ENCODE measurements at places on chromosomes 5 and 9. TPM values are rescaled to one million over a fixed set of nuclear protein-coding genes. Genes with fewer than 3 reads are reported as not detected.
A peak's percentile ranks its signal among the peaks of the same experiment; 100 is the strongest.

- no peak for DNase-seq
Measured at GRCh38 chr9:6984941-6985578, 227.3 kb downstream of the KDM4C start.

DNA sequence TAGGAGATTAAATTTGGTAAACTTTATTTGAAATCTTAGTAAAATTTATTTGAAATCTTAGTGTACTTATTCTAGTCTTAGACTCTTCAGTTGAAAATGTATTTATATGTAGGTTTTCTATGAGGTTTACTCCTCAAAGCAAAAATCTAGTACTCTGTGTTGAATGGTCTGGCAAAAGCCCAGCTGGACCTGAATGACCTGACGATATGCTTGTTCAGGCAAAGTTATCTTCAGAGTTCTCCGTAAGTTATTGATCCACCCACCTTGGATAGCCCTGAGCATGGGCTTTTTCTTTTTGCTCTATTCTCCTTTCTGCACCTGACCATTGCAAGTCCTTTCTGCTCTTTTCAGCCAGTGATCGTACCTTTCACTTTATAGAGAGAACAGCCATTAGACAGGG lies 158.4 kb downstream of the MAN2A1 start:
- DNase-seq, result no peak

GRCh38 chr9:13847270-13847669 lies 466.7 kb downstream of the NFIB start:
- DNase-seq, result no peak

GRCh38 chr9:111633389-111633736 lies 2.2 kb downstream of the DNAJC25 start:
- no peak for DNase-seq

- no peak for DNase-seq
Measured at GRCh38 chr9:137499416-137499815, 40.3 kb upstream of the NSMF start.

GRCh38 chr5:127517110-127517479 lies 345 bp upstream of the PRRC1 start:
- DNase-seq, result no peak

GRCh38 chr5:179243333-179243732 lies 101.9 kb downstream of the ADAMTS2 start:
- DNase-seq, result no peak

- DNase-seq, result no peak
Measured at GRCh38 chr5:33657176-33657575, 216.4 kb downstream of the TARS1 start.

- no peak for DNase-seq
Measured at GRCh38 chr9:123394291-123395235, 38.6 kb downstream of the CRB2 start.

- no peak for DNase-seq
Measured at GRCh38 chr5:115594128-115595047, 7.9 kb downstream of the TICAM2 start.

DNA sequence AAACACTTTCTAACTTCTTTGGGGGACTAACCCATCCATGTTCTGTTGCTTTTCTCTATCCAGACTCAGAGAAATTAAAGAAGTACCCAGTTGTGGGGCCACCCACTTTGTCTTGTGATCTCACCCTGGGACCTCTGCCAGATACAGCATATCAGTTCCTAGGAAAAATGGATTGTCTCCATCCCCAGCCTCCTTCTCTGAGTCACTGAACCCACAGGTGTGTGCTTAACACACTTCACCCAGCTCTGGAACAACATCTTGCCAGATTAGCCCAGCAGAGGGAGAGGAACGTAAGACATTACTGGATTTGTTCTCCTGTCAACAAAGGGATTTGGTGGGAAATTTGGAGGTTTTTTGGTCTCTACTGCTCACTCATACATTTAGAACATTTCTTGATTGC lies 19.2 kb downstream of the FAM240B start:
- no peak for DNase-seq

GRCh38 chr5:34660444-34660843 lies 4.3 kb downstream of the RAI14 start:
- DNase-seq, result peak; percentile 72

DNA sequence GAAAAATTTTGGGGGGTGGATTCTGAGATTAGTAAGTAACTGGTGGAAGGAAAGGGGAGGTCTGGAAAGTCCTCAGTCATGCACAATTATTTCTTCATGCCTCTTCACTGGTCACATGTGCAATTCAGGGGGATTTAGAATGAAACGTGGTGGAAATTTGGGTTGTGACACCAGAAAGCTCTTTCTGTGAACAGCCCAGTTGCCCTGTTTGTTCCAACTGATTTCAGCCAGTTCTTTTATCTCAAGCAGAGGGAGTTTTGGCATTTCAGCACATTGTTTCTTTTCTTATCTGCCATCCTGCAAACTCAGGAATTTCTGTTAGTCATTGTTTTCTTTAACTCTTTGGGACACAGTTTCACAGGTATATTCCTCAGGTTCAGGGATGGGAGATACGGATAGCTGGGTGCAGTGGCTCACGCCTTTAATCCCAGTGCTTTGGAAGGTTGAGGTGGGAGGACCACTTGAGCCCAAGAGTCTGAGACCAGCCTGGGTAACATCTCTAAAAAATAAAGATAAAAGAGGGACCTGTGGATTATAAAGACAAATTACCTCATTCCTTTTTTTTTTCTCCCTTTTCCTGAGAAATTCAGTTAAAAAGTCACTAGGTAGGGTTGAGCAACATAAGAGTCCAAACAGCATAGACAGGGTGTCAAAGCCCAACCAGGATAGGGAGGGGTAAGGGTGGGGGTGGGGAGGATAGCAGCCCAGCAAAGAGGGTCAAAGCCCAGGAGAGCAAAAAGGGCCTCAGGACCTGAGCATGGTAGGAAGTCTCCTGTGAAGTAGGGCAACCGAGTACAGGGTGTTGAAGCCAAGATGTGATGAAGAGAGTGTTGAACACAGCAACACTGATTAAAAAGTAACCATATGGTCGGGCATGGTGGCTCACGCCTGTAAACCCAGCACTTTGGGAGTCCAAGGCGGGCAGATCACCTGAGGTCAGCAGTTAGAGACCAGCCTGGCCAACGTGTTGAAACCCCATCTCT lies 5.4 kb upstream of the B4GALT1 start:
- DNase-seq, result peak; percentile 84

- DNase-seq, result no peak
Measured at GRCh38 chr5:136689552-136689951, 324.2 kb upstream of the TRPC7 start.

GRCh38 chr9:124502711-124503702 lies 4.2 kb downstream of the NR5A1 start:
- DNase-seq, result no peak

DNA sequence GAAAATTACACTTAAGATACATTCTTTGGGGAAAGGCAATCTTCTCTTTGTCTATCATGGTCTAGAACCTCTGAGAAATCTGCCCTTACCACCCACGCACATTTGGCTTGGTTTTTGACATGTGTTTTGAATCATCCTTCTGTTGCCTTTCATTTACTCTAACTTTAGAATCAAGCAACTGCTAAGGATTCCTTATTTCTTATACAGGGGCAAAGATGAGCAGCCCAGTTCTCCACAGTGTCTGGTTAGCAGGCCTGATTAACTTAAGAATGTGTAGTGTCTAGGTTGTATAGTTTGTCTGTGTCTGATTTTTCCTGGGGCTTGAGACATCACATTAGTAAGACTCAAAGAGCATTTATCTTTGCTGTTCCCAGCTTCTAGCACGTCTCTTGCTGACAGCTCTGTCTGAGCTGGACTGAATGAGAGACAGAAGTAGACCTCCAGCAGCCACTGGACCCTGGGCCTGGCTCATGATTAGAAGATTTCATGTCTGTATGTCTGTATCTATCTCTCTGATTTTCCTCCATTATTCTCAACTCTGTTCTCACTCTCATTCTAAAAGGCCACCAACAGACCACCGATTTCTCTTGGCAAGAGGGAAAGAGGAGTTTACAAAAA lies 31.8 kb upstream of the PCA3 start:
- DNase-seq, result no peak

- DNase-seq, result no peak
Measured at GRCh38 chr5:4255441-4255840, 659.8 kb downstream of the IRX1 start.

DNA sequence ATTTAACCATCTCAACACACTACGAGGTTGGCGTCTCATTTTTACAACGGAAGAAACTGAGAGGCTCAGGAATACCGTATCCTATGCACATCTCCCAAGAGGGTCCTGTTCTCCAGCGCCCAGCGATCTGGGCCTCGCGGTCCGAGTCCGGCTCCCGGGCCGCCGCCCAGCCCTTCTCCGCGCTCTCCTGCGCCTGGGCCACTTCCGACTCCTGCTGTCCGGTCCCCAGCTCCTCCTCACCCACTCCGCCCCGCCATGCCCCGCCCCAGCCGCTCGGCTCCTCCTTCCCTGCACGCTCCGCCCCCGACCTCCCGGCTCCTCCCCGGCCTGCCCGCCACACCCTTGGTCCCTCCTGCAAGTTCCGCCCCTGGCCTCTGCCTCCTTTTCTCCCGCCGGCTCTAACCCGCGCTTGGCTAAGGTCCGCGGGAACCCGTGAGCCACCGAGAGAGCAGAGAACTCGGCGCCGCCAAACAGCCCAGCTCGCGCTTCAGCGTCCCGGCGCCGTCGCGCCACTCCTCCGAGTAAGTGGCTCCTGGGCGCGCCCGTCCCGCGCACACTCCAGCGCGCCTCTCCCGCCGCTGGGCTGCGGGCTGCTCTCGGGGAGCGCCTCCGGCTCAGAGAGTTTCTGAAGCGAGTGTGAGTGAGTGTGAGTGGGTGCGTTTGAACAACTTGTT lies 87.3 kb upstream of the TNFAIP8 start:
- DNase-seq, result peak; percentile 61

- no peak for DNase-seq
Measured at GRCh38 chr5:126808521-126808988, 31.6 kb downstream of the LMNB1 start.

GRCh38 chr5:34847056-34847455 lies 8.1 kb downstream of the TTC23L start:
- DNase-seq, result no peak

GRCh38 chr5:11791792-11792191 lies 112.5 kb downstream of the CTNND2 start:
- no peak for DNase-seq

GRCh38 chr5:142319560-142320429 lies 5.0 kb downstream of the SPRY4 start:
- DNase-seq, result no peak

GRCh38 chr9:124797343-124798103 lies 20.6 kb downstream of the OLFML2A start:
- no peak for DNase-seq

DNA sequence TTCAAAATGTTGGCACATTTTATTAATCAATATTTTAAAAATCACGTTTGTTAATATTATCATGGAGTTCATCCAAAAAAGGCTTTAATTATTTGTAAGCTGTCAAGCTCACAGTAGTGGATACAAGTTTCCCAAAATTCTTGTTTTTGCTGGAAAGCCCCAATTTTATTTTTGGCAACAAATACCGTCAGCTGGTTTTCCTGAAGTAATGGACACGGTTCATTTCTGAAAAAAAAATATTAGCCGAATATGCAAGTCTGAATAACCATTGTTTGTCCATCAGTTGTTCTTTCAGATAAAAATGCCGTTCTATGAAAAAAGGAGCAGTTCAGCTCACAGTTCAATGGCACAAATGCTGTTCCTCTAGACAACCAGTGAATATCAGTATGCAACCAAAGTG lies 101.5 kb upstream of the RAI14 start:
- DNase-seq, result peak; percentile 53

- no peak for DNase-seq
Measured at GRCh38 chr5:167709625-167710024, 581.8 kb upstream of the WWC1 start.

DNA sequence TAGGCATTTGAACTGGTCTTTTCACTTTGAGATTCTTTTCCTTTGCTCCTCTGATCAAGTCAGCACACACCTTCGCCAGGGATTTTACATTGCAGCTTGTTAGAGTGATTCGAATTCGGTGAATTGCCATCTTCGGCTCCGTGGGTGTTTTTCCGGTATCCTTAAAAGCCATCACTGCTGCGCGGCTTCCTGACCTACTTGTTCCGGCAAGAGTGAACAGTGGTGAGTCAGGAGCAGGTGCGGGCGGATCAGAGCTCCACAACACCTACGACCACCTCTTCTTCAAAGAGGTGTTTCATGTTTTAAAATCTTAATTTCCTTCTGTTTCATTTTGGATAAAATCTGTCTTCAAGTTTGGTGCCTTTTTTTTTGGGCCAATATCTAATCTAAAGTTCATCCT lies 134.6 kb downstream of the TMC1 start:
- DNase-seq, result no peak

DNA sequence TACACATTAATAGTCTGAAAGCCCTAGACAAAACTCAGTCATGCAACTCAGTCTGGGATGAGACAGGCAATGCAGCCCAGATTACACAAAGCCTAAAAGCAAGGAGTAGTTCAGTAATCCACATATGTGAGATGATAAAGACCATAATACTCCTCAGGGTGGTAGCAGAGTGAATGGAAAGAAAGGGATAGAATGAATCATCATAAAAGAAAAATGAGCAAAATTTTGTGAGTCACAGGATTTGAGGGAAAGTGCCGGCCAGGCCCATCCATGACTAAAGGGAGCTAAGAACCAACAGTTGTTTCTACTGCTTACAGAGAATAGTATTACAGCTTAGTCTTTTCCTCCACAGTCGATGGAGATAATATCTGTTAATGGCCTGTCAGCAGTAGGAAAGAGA lies 90.0 kb upstream of the POU5F2 start:
- DNase-seq, result peak; percentile 32

- DNase-seq, result peak; percentile 58
Measured at GRCh38 chr5:55691265-55692105, 20.6 kb downstream of the SLC38A9 start.

- no peak for DNase-seq
Measured at GRCh38 chr9:96382175-96382574, 1.3 kb downstream of the SLC35D2 start.

GRCh38 chr5:14342306-14342705 lies 199.2 kb downstream of the TRIO start:
- peak; percentile 73 for DNase-seq

DNA sequence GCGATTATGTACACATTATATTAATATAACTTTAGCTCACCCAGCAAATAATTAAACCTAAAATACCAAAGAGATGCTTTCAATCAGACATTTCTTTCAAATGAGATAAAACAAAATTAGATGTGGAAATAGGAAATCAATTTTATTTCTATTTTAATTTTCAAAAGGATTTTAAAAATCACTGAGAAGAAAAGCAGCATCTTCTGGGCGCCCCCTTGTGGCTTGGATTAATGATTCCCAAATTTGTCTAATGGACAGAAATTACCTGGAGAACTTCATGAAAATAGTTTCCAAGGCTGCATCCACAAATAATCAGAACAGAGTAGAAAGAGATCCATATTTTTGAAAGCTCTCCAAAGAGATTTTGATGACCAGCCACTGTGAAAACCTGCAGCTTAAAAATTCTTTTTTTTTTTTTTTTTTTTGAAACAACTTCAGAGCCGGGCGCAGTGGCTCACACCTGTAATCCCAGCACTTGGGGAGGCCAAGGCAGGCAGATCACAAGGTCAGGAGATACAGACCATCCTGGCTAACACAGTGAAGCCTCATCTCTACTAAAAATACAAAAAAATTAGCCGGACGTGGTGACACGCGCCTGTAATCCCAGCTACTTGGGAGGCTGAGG lies 50.9 kb upstream of the CEMIP2 start:
- peak; percentile 27 for DNase-seq

PNPLA7 gene
- 1.1 TPM for total RNA-seq

PDLIM7 gene
- total RNA-seq, result 31.5 TPM

EXOSC2 gene
- 27.7 TPM for total RNA-seq

BTNL3 gene
- total RNA-seq, result not detected

NEURL1B gene
- total RNA-seq, result 3.5 TPM

GFI1B gene
- not detected for total RNA-seq

Data from dermis microvascular lymphatic vessel endothelial cell (primary cell).